Stomach (tissue), 19 donors: ENCODE measurements at places on chromosomes 5 and 9. TPM values are rescaled to one million over a fixed set of nuclear protein-coding genes. Genes with fewer than 3 reads are reported as not detected.
A peak's percentile ranks its signal among the peaks of the same experiment; 100 is the strongest.

BTNL8 gene
- total RNA-seq = 7.0 TPM

- no peak overlapping the region for H3K27ac ChIP-seq
- no peaks in the 10 kb centered on the region for H3K36me3 ChIP-seq
- H3K27me3 ChIP-seq = no peaks in the 10 kb centered on the region
- no peak overlapping the region for H3K4me3 ChIP-seq
- DNase-seq = no peak
Measured at GRCh38 chr9:11366585-11367129, 753.9 kb upstream of the PTPRD start.

DNA sequence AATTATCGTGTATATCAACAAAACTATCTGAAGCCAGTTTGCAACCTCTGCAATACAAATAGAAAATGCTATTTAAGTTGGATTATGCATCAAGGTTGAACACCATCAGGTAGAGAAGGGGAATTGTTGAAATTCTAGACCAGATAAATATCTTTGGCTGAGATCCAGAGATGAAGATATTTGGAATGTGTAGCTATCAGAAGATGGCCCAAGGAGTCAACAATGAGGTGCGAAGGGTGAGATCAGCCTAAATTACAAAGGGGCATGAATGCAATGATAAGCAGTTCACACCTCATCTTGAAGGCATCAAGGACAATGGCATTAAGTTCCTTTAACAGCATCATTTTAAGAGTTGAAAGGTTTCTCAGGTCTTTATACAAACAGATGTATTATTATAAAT is 572.1 kb upstream of the DMAC1 start:
- no peak overlapping the region for H3K4me3 ChIP-seq
- no peak for DNase-seq
- H3K36me3 ChIP-seq = no peaks in the 10 kb centered on the region

- DNase-seq = no peak
- H3K4me3 ChIP-seq = no peak overlapping the region
- H3K27ac ChIP-seq = no peak overlapping the region
- no peaks in the 10 kb centered on the region for H3K4me1 ChIP-seq
- no peaks in the 10 kb centered on the region for H3K27me3 ChIP-seq
Measured at GRCh38 chr5:129046151-129046550, 48.4 kb upstream of the ISOC1 start.

DNA sequence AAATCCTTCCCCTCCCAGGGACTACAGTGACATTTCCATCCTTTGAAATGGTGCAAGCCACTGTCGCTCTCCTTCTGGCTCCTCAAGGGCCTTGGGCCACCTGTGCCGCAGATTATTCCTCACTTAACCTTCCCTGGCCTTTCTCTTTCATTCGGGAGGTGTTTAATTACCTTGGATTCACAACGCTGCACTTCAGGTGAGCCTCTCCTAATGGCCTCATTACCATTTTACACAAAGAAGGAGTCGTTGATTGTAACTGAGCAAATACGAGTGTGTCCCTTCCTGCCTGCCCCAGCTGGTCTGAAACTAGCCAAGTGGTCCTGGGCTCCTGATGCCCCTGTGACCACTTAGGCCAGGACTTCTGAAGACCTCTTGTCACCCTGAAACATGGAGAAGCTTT is 205.0 kb downstream of the CRB2 start:
- H3K27ac ChIP-seq = no peak overlapping the region
- H3K27me3 ChIP-seq = no peaks in the 10 kb centered on the region
- H3K4me3 ChIP-seq = no peak overlapping the region
- DNase-seq = no peak
- peaks cover 18% of the 10 kb centered on the region for H3K36me3 ChIP-seq

DNA sequence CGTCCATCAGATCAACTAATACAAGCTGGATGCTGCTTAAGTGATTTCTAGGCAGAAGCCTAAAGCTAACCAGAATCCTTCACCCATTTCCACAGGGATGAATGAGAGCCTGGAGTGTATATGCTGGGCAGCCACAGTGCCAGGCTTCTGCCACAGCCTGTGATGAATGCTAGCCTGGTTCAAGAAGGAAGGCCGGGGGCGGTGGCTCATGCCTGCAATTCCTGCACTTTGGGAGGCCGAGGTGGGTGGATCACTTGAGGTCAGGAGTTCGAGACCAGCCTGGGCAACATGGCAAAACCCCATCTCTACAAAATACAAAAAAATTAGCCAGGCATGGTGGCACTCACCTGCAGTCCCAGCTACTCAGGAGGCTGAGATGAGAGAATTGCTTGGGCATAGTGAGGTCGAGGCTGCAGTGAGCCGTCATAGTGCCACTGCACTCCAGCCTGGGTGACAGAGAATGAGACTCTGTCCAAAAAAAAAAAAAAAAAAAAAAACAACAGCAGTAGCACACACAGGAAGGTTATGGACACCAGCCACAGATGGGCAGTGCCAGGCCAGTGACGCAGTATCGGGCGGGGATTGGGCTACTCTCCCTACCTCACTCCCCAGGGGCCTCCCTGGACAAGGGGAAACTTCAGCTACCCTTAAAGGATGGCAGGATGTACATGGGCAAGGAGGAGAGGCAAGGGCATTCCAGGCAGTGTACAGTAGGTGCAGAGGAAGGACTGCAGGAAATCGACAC is 23.1 kb upstream of the HMCN2 start:
- H3K27me3 ChIP-seq = peaks cover 5% of the 10 kb centered on the region
- no peaks in the 10 kb centered on the region for H3K36me3 ChIP-seq
- DNase-seq = no peak
- no peak overlapping the region for H3K4me3 ChIP-seq
- H3K4me1 ChIP-seq = peaks cover 7% of the 10 kb centered on the region

NIPBL gene
- total RNA-seq = 100 TPM

DNA sequence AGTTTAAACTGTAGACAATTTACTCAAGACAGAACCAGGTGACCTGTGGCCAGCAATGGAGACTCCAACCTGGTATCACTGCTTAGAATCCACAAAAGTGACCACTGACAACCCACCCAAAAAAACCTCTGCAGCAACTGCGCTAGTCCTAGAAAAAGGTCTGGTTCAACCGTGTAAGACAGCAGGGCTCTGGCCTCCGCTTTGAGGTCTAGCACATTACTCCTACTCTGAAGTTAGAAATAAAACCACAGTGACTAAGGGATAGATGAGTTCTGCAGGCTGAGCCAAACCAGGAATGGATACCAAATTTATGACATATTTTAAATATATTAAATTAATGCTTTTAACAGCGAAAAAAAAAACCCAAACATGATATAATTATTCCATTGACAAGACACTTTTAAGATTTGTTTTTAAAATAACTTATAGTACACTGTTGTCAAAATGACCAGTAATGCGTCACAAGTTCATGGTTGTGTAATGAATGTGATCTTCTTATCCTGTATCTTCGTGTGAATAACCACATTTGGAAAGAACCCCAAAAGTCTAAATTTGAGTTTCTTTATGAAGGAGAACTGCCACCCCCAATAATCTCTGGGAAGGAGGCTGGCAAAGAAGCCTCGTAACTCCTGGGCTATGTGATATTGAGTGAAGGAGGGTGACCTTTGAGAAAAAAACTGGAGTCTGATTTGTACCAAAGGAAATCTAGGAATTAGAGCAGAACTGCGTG is 101.9 kb upstream of the SLC44A1 start:
- no peak for DNase-seq
- no peaks in the 10 kb centered on the region for H3K36me3 ChIP-seq
- no peak overlapping the region for H3K27ac ChIP-seq
- peaks cover 5% of the 10 kb centered on the region for H3K4me1 ChIP-seq
- no peak overlapping the region for H3K4me3 ChIP-seq
- no peaks in the 10 kb centered on the region for H3K27me3 ChIP-seq

DNA sequence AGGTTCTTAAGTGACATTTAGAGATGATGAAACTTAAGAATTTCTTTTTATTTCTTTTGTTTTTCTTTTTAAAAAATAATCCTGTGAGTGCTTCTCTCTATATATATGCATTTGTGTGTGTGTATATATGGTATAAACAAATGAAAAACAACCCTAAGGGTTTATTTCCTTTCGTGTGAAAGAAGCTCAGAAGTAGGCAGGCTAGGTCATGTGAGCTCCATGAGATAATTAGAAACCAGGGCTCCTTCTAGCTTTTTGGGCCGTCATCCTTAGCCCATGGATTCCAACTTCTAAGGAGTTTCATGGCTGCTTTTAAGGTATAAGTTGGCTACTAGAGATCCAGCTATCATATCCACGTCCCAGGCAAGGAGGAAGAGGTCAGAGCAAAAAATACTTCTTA is 11.2 kb downstream of the C9orf43 start:
- H3K36me3 ChIP-seq = no peaks in the 10 kb centered on the region
- H3K4me3 ChIP-seq = no peak overlapping the region
- no peak overlapping the region for H3K27ac ChIP-seq

- H3K27me3 ChIP-seq = no peaks in the 10 kb centered on the region
- no peak overlapping the region for H3K27ac ChIP-seq
- no peak overlapping the region for H3K4me3 ChIP-seq
- no peak for DNase-seq
- H3K4me1 ChIP-seq = peaks cover 5% of the 10 kb centered on the region
- no peaks in the 10 kb centered on the region for H3K36me3 ChIP-seq
Measured at GRCh38 chr9:114166614-114167572, 11.6 kb downstream of the COL27A1 start.

GCNT4 gene
- 8.0 TPM for total RNA-seq

- DNase-seq = no peak
- no peaks in the 10 kb centered on the region for H3K4me1 ChIP-seq
- H3K36me3 ChIP-seq = peaks cover under 1% of the 10 kb centered on the region
- peaks cover 7% of the 10 kb centered on the region for H3K27me3 ChIP-seq
Measured at GRCh38 chr9:96636368-96636767, 16.7 kb upstream of the CDC14B start.

SERF1A gene
- 7.0 TPM for total RNA-seq

CPLANE1 gene
- total RNA-seq = 53.2 TPM

GRCh38 chr5:73139485-73139884 is 19.1 kb downstream of the TMEM171 start:
- no peak overlapping the region for H3K4me3 ChIP-seq
- no peaks in the 10 kb centered on the region for H3K36me3 ChIP-seq
- no peaks in the 10 kb centered on the region for H3K4me1 ChIP-seq
- no peak for DNase-seq
- H3K27me3 ChIP-seq = no peaks in the 10 kb centered on the region

TAF1L gene
- not detected for total RNA-seq

- no peak for DNase-seq
- H3K27ac ChIP-seq = no peak overlapping the region
- H3K27me3 ChIP-seq = no peaks in the 10 kb centered on the region
- no peaks in the 10 kb centered on the region for H3K4me1 ChIP-seq
Measured at GRCh38 chr9:110814159-110814558, 145.6 kb downstream of the MUSK start.

CCL27 gene
- 1.3 TPM for total RNA-seq

GRCh38 chr5:151094030-151094851 is 13.4 kb upstream of the TNIP1 start:
- DNase-seq = peak; percentile 48
- H3K4me3 ChIP-seq = no peak overlapping the region
- H3K27me3 ChIP-seq = no peaks in the 10 kb centered on the region
- H3K36me3 ChIP-seq = no peaks in the 10 kb centered on the region
- peak overlapping the region; percentile 67 for H3K27ac ChIP-seq
- H3K4me1 ChIP-seq = peaks cover 28% of the 10 kb centered on the region

PCDHB1 gene
- total RNA-seq = 0.37 TPM

DNA sequence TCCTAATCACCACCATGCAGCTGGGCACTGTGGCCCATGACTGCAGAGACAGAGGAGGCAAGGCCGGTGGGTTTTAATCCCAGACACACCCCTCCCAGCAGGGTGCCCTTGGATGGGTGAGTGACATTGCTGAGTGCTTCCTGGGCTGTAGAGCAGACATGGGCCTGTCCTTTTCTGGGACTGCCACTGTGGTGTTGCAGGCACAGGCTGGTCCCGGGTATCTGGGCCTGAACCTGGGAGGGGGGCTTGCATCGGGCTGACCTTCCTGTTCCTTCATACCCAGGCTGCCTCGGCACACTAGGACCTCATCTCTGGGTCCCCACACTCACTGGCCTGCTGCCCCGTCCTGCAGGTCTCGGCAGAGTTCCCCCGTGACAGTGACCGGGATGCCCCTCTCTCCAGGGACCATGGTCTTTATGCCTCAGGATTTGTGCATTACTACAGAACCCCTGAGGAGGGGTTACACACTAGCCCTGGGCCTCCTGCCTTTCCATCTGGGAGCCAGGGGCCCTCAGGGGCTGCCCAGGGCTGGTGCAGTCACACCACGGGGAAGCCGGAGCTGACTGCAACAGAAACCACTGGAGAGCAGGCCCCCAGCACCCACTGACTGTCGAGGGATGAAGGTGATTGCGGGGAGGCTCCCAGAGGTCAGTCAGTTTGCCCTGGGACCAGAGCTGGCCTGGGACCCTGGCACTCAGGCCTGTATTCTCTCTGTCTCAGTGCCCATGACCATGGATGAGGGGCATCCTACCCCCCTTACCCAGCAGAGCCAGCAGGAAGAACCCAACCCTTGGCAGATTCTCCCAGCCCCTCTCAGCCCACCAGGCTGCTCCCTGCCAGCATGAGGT is 8.9 kb upstream of the SLC25A48 start:
- H3K27ac ChIP-seq = no peak overlapping the region
- DNase-seq = no peak
- peaks cover 6% of the 10 kb centered on the region for H3K4me1 ChIP-seq
- H3K36me3 ChIP-seq = no peaks in the 10 kb centered on the region
- H3K4me3 ChIP-seq = no peak overlapping the region

LCN15 gene
- total RNA-seq = not detected

DNA sequence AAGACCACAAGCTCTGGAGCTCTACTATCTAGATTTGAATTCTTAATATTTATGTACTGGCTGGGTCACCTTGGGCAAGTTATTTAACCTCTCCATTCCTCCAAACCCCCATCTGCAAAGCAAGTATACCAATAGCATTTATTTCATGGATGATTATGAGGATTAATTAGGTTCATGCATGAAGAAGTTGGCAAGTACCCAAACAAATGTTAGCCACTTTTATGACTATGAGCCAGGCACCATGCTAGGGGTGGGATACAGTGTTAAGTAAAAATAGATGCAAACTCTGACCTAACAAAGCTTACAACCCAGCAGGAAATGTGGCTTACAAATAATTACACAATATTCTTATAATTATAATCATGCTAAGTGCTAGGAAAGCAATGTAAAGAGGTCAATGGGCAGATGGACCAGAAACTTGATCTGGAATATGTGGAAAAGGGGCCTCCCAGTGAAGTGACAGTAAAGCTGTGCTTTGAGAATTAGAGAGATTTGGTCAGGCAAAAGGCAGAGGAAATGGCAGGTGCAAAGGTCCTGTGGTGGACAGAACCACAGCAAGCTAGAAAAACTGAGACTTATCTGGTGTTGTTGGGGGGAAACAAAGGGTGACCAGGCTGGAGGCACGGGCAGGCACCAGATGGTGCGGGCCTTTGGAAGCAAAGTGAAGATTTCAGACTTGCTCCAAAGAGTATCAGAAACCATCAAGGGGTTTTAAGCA is 525.2 kb upstream of the TRPC7 start:
- H3K4me3 ChIP-seq = no peak overlapping the region
- H3K27ac ChIP-seq = no peak overlapping the region
- H3K36me3 ChIP-seq = no peaks in the 10 kb centered on the region
- H3K4me1 ChIP-seq = no peaks in the 10 kb centered on the region
- DNase-seq = no peak

- no peak overlapping the region for H3K4me3 ChIP-seq
- DNase-seq = no peak
- no peaks in the 10 kb centered on the region for H3K36me3 ChIP-seq
- no peaks in the 10 kb centered on the region for H3K4me1 ChIP-seq
- H3K27ac ChIP-seq = no peak overlapping the region
- no peaks in the 10 kb centered on the region for H3K27me3 ChIP-seq
Measured at GRCh38 chr5:74502479-74502950, 138.0 kb downstream of the ENC1 start.

- H3K4me3 ChIP-seq = no peak overlapping the region
- H3K27ac ChIP-seq = no peak overlapping the region
- H3K4me1 ChIP-seq = no peaks in the 10 kb centered on the region
- no peak for DNase-seq
Measured at GRCh38 chr5:80346055-80346454, 26.3 kb downstream of the SPZ1 start.

GRCh38 chr5:33118761-33119415 is 321.9 kb upstream of the TARS1 start:
- no peaks in the 10 kb centered on the region for H3K36me3 ChIP-seq
- H3K4me3 ChIP-seq = no peak overlapping the region
- no peaks in the 10 kb centered on the region for H3K27me3 ChIP-seq
- DNase-seq = no peak
